ENCODE measurements at places on chromosomes 11 and 22.

- DNase-seq = no peak
These were observed 67.1 kb downstream of the GGTLC2 start for GRCh38 chr22:22711532-22711913.

DNA sequence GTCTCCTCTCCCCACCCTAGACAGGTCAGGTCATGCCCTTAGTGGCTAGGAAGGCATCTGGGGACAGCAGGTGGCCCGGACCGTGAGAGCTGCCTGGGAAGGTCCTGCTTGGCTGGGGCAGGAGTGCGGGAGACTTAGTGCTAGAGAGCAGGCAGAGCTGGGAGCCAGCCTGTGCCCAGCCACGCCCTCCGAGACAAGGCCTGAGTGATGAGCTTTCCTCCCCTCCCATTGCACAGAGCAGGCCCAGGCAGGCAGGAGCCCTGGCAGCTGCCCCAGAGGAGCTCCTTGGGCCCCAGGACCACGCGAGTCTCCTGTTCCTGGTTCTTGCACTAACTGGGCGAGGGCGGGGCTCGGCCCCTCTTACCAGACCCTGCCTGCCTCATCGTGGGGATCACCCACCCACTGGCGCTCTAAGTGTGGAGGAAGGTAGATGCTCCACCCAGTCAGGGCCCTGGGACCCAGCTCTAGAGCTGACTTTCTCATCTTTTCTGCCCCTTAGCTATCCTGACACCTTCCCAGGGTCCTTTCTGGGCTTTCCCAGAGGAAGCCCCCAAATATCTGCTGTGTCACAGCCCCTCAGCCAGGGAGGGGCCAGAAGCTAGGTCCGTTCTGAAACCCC lies 44.9 kb downstream of the MACROD1 start:
- no peak for DNase-seq

DNA sequence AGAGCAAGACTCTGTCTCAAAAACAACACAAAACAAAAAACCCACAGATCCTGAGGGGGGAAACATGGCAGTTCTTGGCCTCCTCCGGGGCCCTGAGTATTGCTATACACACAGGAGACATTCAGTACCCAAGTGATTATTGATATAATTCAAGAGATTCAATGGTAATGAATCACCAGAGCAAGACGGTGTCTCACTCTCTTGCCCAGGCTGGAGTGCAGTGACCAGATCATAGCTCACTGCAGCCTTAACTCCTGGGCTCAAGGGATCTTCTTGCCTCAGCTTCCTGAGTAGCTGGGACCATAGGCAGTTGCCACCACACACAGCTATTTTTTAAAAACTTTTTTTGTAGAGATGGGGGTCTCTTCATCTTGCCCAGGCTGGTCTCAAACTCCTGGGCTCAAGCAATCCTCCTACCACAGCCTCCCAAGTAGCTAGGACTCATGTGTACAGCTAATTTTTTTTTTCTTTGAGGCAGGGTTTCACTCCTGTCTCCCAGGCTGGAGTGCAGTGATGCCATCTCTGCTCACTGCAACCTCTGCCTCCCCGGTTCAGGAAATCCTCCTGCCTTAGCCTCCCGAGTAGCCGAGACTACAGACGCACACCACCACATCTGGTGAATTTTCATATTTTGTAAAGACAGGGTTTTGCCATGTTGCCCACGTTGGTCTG lies 21.8 kb upstream of the PIK3C2A start:
- no peak for DNase-seq

DNA sequence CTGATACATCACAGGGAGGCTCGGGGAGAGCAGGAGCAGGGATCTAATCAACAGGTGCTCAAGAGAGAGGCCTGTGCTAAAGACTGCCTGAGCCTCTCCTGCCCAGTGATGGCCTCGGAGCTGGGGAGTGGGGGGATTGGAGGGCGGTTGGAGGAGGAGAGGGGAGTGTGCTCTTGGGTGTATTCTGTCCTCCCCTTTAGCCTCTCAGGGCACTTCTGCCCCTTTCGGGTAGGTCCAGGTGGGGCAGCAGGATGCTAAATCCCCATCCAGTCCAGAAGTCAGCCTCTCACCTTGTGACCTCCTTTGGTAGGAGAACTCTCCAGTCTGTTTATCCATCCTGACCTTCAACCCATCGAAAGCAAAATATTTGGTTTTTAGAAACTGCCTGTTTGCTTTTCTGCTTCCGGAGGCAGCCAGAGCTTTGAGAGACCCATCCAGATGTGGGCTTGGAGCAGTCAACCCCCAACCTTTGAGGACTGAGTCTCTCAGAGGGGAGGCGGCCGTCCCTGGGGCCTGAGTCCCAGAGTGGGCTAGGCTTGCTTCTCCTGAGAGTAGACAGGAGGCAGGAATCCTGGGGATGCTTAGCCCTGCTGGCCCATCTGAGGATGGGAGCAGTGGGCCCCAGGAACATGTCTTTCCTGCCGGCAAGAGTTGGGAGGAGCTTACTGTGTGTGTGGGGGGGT lies 105.2 kb upstream of the SYT13 start:
- DNase-seq = no peak

GRCh38 chr11:131867457-131868257 lies 497.2 kb downstream of the NTM start:
- DNase-seq = peak; percentile 48

GRCh38 chr22:45597460-45598192 lies 74.0 kb upstream of the ATXN10 start:
- DNase-seq = no peak

GRCh38 chr11:4636962-4637661 lies at the start of gene OR51D1:
Gene OR51D1, plus strand, starts transcription at chr11:4637477. Its CDS starts 2,314 bp downstream, at chr11:4639791.
- DNase-seq = peak; percentile 75

GRCh38 chr11:103368145-103368544 lies 258.9 kb downstream of the DYNC2H1 start:
- no peak for DNase-seq

DNA sequence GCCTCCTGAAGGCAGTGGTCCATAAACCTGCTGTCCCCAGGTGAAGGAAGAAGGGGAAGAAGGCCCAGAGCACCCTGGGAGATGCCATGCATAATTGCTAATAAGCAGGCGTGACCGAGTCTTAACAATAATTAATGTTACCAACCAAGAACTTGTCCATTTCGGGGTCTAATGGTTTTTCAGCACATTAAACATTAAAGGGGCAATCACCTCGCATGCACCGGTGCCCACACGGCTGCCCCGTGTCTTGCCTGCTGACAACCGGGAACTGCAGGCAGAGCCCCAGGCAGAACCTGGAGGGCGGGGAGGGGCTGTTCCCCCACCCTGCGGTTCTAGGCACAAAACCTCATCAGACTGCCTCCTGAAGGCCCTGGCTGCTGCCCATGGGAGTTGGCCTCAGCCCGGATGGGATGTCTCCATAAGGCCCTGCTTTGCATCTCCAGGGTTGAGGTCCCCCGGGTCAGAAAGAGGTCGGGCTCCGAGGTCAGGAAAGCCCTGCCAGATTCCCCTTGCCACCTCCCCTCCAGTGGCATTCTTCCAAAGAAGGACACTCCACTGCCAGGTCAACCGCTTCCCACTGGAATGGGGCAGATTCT lies 169.0 kb downstream of the BUD13 start:
- DNase-seq = no peak

DNA sequence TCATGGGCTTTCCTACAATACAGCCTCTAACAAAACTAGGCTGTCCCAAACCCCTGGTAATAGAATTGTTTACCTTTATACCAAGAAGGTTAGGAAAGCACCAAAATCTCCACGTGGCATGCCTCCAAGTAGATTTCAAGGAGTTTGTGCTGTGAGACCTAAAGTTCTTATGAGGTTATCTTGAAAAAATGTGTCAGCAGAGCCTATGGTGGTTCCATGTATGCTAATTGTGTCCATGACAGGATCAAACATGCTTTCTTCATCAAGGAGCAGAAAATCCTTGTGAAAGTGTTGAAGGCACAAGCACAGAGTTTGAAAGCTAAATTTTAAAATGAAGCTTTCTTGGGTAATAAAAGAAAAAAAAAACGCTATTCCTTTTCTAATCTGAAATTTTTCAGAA lies 36.2 kb downstream of the CCDC73 start:
- no peak for DNase-seq

- no peak for DNase-seq
These were observed 598 bp downstream of the CABIN1 start for GRCh38 chr22:24011735-24012068.

DNA sequence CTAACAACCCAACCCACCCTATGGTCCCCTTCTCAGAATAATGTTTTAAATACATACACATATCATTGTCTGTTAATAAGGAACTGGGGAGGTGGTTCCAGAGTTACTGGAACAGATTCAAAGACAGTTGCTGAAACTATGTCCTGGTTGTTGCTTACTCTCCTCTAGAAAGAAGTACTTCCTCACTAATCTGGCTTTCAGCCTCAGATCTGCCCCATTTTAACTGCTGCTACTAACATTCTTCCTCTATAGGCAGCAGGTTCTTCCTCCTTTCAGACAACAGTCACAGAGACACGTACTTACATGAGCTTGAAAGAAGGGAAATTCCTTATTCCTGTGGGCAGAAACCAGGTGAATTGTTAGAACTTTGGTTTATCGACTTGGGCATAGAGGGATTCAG lies 8.1 kb upstream of the NEU3 start:
- no peak for DNase-seq

DNA sequence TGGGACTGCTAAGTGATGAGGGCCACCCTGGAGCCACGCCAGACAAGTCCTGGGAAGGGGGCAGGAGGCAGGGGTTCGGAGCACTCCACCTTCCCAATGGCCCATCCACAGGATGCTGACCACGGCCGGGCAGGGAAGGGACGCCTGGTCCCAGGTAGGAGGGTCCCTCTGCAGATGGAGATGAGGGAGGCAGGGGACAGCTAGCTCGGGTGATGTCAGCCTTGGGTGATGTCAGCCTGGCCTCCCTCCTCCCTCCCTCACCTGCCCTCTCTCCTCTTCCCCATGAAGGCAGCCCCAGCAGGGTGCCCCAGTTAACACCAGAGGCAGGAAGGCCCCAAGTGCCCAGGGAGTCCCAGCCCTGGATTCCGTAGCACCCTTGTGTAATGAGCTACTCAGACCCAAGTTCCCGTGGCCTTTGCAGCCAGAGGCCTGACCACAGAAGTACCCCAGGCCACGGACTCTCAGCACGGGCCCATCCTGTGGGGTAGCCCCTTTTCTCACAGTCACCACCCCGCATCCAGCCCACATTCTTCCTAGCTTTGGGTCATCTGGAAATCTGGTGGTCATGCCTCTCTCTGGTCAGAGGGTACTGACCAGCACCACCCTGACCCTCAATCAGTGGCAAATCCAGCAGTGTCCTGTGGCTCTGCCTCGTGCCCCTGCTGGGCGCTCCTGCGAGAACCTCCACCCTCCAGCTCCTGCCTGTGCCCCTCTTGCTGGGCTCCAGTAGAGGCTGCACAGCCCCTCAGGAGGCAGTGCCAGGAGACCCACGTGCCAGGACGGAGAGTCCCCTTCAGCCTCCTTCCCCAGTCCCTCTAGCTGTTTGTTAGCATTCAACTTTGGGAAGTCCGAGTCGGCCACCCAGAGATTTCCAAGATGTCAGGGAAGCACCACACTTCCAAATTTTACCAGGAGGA lies 47.4 kb downstream of the SHANK2 start:
- no peak for DNase-seq

GRCh38 chr11:76623171-76623883 lies 47.2 kb downstream of the LRRC32 start:
- DNase-seq = no peak

- DNase-seq = no peak
These were observed 3.3 kb downstream of the EPS8L2 start for GRCh38 chr11:709109-709997.

DNA sequence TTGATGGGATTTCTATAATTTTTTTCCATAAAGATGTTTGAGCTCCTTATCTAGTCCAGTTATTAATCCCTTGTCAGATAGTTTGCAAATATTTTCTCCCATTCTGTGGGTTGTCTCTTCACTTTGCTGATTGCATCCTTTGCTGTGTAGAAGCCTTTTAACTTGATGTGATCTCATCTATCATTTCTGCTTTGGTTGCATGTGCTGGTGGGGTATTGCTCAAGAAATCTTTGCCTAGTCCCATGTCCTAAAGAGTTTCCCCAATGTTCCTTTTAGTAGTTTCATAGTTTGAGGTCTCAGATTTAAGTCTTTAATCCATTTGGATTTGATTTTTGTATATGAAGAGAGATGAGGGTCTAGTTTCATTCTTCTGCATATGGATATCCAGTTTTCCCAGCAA lies 1.7 kb upstream of the IL2RB start:
- no peak for DNase-seq

DNA sequence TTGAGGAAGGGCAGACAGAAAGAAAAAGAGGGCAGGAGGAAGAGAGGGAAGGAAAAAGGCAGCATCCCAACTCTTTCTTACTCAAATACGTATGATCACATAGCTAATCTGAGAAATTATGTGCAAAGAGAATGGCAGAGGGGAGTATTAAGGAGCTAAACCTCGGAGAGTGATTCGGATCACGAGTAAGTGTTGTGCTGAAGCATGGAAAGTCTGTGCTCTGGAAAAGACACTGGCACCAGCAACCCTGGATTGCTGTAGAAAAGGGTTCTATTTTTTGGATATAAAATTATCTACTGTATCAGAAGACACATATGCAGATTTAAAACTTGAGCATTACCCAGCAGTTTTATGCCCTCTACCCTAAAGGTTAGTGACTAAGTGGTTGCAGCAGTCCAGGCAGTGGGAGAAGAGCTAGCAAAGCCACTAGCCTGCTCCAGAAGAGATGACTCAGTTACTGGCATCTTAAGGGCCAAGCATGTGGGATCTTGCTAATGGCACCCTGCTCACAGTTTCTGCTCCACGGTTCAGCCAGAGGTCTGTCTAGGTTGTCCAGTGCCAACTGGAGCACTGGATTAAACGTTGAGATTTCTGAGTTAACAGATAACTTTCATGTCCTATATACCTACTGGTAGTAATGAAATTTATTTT lies 151.7 kb downstream of the SWAP70 start:
- DNase-seq = no peak

DNA sequence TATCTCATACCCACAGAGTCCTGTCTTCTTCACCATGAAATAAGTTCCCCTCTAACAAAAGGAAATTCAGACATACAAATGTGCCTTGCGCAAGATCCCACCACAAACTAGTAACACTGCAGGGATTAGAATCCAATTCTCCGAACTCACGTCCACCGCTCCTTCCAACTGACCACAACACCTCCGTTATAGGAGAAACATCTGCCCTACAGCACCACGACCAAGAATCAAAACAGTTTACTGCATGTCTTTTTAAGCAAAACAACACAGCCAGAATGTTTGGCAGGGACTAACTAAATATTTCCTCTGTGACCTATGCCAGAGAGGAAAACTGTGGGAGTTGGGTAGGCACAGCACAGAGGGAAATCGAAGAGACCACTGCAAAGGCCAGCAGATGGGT lies 72.7 kb upstream of the AKIP1 start:
- no peak for DNase-seq

- no peak for DNase-seq
These were observed 9.1 kb downstream of the ARRB1 start for GRCh38 chr11:75342231-75342918.

- no peak for DNase-seq
These were observed 5.9 kb downstream of the PAK1 start for GRCh38 chr11:77467993-77468392.

GRCh38 chr22:35479985-35480550 lies 60.6 kb upstream of the RASD2 start:
- DNase-seq = no peak

All from NCI-H2227 treated with DMSO at 0.1 percent for 48 hours (cell line).